Iris pigment epithelial cell (primary cell): ENCODE measurements at places on chromosomes 6 and 20.

GRCh38 chr6:46729787-46730326 is 5.3 kb downstream of the PLA2G7 start:
- DNase-seq = no peak

- peak; percentile 69 for DNase-seq
These were observed 198.0 kb downstream of the RNF144B start for GRCh38 chr6:18585032-18585573.

DNA sequence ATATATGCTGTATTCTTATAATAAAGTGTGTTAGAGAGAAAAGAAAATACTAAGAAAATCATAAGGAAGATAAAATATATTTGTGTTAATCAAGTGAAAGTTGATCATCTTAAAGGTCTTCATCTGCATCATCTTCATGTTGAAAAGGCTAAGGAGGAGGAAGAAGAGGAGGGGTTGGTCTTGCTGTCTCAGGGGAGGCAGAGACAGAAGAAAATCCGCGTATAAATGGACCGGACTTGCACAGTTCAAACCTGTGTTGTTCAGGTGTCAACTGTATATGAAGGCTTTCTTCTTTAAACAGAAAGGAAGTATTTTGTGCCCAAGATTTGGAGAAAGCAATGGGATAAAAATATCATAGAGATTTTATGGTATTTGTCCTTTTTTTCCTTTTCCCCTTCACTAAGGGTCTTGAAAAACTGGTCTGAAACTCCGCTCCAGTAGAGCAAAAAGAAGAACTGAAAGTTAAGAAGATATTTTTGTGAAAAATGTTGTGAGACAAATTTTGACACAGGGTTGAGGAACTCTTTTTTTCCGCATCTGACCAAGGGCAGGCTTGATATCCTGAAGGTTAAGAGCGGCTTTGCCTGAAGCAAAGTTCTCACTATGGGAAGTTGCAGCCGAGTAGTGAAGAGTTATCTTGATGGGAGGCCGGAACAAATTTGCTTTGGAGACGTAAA is 350.7 kb downstream of the LAMA2 start:
- DNase-seq = no peak

GRCh38 chr20:6184086-6184485 is 61.3 kb upstream of the FERMT1 start:
- DNase-seq = no peak

- DNase-seq = no peak
These were observed 431.8 kb downstream of the PREX1 start for GRCh38 chr20:48395816-48396546.

GRCh38 chr6:154621686-154622085 is 111.2 kb upstream of the CNKSR3 start:
- DNase-seq = no peak

DNA sequence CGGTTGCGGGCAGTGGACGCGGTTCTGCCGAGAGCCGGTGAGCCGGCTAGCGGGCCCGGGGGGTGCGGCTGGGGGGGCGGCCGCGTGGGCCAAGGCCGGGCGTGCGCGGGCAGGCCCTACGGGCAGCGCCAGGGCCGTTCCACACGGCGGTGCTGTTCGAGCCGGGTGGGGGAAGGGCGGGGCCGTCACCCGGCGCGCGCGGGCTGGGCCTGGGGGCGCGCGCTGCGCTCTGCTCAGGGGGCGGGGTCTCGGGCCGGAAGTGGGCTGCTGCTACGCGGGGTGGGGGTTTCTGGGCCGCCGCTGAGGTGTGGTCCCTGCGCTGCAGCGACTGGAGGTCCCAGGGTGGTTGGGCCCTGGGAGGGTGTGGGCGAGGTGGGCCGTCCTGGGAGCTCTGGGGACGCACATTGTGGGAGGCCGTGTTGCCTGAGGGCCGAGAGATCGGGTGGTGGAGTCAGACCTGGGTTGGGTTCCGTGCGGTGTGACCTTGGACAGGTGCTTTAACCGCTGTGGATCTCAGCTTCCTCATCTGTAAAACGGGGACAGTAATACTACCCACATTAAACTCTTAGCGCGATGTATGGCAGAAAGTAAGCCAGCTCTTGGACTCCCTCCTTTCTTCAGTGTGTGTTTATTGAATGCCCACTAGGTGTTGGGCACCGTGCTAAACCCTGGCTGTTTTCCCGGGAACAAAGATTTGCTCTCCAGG is 391 bp downstream of the MAPRE1 start:
- DNase-seq = peak; percentile 33

- DNase-seq = peak; percentile 99
These were observed 92.9 kb upstream of the SHLD1 start for GRCh38 chr20:5657190-5657875.

DNA sequence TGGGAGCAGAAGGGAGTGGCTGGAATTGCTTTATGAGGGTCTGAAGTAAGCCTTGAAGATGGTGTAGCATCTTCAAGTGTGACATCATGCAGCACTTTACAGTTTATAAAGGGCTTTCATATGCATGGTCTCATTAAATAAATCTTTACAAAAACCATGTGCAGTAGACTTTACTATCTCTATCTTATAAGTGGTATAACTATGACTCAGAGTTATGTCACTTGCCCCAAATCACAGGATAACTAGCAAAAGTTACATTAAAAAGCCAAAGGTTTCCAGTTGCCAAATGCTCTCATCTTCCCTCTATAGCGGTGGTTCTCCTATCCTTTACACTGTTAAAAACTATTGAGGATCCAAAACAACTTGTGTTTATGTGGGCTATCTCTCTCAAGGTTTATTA is 687.7 kb upstream of the MARCKS start:
- DNase-seq = peak; percentile 39
